ENCODE measurements at places on chromosomes 3 and 15.

GRCh38 chr3:61157414-61157813 is 93.8 kb downstream of the FHIT start:
- DNase-seq, result no peak

DNA sequence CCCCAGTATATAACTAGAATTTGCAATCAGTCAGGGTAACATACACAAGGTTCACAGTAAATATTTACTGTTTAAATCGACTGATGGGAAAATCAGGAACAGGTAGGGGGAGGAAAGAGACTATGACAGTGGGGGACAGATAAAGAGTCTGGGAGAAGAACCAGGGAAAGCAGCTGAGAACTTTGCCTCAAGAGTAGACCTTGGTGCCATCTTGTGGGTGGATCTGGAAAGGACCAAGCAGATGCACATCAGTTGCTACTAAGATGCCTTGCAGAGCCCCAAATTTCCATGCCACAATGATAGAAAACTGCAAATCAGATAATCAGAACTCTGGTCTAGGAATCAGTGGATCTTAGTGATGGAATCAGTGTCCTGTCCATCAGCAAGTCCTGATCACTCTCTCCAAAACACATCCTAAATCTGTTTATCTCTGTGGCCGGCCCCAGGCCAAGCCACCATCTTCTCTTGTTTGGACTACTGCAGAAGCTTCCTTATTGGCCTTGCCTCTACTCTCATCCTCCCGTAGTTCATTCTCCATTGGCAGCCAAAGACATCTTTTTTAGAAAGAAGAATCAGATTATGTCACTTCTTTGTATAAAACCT is 62.7 kb downstream of the PDE8A start:
- DNase-seq, result peak; percentile 59

DNA sequence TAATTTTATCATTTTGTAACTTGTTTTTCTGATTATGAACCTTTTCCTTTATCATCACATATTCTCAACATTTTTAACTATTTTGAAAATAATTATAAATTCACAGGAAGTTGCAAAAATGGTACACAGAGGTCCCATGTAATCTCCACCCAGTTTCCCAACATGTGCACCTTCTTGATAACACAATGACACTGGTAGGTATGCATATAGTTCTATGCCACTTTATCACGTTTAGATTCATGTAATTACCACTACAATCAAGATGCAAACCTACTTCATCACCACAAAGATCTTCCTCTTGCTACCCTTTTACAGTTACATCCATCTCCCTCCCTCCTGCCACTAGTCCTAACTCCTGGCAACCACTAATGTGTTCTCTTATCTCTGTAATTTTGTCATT is 413.9 kb downstream of the SHQ1 start:
- DNase-seq, result no peak

- no peak for DNase-seq
Observed at GRCh38 chr15:99616773-99617342, 51.1 kb downstream of the MEF2A start.

GRCh38 chr15:32738666-32739065 is 20.9 kb downstream of the GREM1 start:
- peak; percentile 67 for DNase-seq

GRCh38 chr3:70064194-70064779 is 64.8 kb downstream of the SAMMSON start:
- DNase-seq, result peak; percentile 28

DNA sequence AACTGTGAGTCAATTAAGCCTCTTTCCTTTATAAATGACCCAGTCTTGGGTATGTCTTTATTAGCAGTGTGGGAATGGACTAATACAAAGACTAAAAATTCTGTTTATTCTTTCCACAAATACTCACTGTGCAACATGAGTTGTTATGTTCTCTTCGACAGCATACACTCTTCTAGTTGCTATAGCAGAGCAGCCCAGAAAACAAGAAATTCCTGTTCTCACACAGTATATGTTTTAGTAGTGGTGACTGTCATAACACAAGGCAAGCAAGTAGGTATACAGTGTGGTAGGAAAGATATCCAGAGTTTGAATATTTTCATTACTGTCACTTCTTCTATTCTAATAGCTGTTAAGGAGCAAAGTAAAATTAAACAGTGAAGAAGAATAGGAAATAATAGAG is 453.3 kb downstream of the ROBO1 start:
- no peak for DNase-seq

DNA sequence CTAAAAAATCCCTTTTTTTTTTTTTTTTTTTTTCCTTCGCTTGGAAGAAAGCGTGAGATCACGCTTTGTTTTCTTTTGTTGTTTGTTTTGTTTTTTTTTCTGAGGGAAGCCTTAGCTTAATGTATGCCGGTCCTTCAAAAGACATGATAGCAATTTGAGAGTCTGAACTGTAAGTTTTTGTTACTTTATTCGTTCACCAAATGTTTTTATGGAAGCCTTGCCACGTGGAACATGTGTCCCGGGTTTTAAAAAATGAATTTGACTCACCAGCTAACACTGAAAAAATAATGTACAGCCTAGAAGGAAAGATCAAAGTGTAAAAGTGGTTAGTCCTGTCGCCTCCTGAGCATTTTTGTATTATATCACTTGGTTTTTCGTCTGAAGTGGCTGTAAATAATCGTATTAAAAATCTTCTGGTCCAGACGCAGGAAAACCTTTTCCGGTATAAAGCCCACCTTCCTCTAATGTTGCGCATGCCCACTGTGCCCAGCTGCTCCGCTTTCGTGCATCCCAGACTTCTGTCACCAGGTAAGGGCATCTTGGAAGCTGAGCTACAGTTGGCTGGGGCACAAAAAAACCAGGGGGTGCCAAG is 795 bp upstream of the MYNN start:
- peak; percentile 83 for DNase-seq

GRCh38 chr3:71227270-71227661 is 356.3 kb downstream of the FOXP1 start:
- peak; percentile 10 for DNase-seq

GRCh38 chr3:156246961-156247725 is 126.8 kb downstream of the KCNAB1 start:
- peak; percentile 12 for DNase-seq

DNA sequence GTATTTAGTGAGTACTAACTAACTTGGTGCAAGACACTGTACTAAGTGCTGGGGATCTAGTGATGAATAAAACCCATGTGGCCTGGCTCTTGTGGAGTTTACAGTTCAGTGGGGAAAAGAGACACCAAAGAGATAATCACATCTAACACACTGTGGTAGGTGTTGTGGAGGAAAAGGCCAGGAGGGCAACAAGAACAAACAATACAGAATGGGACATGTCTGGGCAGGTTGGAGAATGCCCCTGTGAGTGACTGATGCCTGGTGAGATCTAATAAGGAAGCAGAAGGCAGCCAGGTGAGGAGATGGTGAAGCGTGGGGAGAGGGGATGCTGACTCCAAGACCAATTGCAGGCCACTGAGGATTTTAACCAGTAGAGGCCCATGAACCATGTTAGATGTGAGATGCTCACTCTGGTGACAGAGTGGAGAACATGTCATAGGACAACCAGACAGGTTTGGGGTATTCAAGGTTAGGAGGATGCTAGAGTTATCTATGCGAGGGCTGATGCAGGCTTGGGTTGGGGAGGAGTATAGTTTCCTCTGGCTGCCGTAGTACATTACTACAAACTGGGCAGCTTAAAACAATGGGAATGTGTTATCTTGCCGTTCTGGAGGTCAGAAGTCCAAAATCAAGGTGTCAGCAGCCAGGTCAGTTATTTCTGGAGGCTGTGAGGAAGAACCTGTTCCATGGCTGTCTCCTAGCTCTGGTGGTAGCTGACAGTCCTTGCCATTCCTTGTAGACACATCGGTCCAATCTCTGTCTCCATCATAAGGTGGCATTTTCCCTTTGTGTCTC is 81.4 kb downstream of the ARNT2 start:
- DNase-seq, result no peak

GRCh38 chr3:12439161-12439940 is 44.9 kb upstream of the TSEN2 start:
- DNase-seq, result peak; percentile 31

- no peak for DNase-seq
Observed at GRCh38 chr15:99176757-99177156, 71.9 kb downstream of the SYNM start.

DNA sequence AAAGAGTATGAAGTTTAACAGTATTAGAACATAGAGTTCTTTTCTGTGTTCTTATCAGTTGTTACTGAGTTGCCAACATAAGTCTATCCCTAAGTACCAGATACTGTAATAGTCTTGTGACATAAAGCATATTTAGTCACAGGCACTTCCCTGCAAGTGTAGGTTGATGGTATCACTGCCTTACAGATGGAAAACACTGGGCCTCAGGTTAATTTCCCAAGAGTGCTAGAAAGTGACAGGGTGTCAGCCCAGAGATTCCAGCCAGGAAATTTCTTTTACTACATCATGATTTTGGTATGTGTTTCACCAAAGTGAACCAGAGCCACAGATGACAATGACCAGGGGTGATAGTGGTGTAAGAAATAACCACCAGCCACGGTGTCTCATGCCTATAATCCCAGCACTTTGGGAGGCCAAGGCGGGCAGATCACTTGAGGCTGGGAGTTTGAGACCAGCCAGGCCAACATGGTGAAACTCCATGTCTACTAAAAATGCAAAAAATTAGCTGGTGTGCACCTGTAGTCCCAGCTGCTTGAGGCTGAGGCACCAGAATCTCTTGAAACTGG is 3.2 kb downstream of the EIF1B start:
- DNase-seq, result peak; percentile 15

DNA sequence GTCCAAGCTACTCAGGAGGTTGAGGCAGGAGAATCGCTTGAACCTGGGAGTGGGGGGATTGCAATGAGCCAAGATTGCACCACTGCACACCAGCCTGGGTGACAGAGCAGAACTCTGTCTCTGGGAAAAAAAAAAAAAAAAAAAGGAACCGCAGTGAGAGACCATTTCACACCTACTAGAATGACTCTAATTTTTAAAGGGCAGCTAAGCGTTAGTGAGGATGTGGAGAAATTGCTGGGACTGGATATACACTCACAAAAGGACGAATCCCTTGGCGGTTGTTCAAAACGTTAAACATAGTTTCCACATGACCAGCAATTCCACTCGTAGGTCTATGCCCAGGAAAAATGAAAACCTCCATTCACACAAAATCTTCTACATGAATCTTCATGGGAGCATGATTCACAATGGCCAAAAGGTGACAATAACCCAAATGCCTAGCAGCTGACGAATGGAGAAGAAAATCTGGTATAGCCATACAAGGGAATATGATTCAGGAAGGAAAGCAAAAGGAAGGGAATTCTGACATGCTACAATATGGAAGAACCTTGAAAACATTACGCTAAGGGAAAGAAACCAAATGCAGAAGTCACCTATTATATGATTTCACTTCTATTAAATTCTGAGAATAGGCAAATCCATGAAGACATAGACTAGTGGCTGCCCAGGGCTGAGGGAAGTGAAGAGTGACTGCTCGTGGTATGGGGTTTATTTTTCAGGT is 127.0 kb downstream of the CHSY1 start:
- peak; percentile 98 for DNase-seq

DNA sequence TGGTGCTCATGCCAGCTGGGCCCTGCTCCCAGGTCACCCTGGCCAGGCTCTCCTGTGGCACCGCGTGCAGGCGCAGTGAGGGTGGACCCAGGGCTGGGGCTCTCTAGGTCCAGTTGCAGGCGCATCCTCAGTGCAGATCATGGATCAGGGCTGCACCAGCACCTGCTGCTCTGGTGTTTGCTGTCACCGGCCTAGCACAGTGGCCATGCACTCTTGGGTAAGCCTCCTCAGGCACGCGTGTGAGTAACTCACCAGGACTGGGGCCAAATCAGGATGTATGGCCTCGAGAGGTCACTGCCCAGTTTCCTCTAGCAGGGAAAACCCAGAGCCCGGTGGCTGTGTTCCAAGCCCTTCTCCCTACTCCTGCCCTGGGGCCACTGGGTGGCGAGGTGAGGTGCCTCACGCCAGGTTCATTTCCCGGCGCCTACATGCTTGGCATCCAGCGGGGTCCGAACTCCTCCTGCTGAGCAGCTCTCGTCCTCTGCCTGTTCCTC is 45.5 kb upstream of the SLC41A3 start:
- DNase-seq, result no peak

DNA sequence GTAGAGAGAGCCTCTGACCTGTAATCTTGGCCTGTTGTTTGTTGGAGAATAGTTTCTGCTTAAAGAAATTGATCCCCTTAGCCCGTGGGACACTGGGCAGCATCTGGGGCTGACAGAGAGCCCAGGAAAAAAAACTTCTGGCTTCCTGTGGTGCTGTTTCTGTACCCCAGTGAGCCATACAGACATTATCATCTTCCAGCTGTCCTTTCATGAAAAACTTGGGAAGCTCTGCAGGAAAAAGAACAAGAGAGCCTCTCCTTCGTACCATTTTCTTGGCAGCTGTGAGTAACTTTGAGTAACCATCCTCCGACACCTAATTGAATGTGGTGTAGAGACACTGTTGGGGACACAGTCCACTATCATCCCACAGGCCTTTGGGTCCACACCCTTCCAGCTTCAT is 333.0 kb downstream of the SHQ1 start:
- no peak for DNase-seq

DNA sequence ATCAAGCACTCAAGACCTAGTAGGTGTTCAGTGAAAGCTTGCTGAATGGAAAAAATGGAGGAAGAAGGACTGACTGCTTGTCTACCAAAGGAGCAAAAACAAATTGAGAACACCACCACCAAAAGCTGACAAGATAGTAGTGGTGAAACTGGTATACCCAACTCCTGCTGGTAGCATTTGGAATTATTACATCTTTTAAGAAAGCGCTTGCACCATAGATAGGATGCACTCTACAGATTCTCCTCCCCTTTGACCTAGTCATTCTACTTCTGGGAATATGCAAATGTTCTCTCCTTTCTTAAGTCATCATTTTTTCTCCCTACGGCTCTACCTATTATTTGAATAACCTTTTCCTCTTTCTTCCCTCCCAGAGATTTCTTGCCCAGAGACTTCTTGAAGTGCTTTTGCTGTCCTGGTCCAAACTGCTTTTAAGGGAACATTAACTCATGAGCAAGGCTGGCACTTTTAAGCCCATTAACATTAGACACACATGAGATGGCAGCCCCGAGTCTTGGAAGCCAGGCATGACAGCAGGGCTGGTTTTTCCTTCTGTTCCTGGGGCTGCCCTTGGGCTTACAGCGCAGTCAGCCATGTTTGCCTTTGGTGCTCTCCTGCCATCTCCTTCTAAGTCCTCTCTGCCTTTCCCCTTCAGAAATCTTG is 75.0 kb upstream of the TLE3 start:
- no peak for DNase-seq

DNA sequence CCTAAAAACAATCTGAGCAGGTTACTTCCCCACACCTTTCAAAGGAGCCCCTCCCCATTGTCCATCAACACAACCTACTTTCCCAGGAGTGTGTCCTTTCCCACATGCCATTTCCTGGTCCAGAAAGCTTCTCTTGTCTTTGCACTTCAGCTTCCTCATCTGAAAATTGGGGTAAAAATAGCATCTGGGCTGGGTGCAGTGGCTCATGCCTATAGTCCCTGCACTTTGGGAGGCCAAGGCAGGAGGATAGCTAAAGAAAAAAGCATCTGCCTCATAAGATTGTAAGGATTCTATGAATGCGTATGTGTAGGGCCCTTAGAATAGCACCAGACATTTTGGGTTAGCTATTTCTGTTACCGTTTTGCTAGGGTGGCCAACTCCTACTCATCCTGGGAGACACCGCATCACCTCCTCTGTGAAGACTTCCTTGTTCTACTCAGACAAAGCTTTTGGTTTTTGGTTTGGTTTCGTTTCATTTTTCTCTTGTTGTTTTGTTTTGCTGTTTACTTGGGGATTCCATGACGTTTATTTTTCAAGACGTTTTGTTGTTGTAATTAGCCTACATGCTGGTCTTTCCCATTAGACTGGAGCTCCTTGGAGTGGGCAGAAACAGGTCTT is 224.4 kb upstream of the TLE3 start:
- no peak for DNase-seq

- DNase-seq, result peak; percentile 7
Observed at GRCh38 chr15:91445695-91446228, 345.7 kb downstream of the SV2B start.

All from fibroblast of skin of right biceps (primary cell).